ENCODE measurements at places on chromosomes 1 and 21.

DNA sequence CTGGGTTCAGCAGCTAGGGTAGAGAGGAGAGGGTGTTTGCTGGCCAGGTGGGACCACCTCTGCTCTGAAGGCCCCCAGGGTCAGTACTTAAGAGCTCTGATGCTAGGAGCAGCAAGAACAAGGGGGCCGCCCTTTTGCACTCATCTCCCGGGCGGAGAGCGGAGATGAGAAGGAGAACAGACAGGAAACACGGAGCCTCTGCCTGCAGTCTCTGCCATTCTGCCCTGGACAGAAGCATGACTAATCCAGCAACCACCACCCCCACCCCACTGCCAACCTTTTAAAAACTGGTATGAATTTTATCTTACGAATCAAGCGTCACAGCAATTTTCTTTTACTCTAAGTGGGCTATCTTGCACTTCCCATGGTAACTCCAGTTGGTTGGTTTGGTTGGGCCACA is 34.5 kb downstream of the PARP1 start:
- no peak for DNase-seq

DNA sequence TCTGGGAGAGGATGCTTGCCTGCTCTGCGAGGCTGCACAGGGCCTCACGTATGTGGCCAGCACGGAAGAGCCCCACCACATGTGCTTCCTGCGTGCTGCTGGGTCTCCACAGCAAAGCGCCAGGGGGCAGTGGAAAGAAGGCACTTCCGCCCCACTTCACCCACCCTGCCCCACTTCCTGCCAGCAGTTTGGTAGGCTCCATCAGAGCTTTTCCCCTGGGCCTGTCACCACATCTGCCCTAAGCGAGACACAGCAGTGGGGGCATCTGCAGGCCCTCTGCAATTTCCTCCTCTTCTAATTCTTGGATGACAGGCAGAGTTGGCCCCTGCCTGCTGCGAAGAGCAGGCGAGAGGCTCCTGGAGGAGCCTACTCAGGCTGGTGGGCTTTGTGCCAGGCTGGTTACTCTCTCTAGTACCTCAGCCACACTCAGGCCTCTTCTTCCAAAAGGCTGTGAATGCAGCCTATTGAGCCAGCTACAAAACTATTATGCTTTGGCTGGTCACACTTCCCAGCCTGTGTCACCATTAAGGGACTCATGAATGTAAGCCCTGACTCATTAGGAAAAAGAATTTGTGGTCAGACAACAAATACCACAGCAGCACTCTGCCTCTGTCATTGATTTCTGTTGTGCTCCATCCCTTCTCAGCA is 25.0 kb downstream of the CD244 start:
- DNase-seq: no peak

DNA sequence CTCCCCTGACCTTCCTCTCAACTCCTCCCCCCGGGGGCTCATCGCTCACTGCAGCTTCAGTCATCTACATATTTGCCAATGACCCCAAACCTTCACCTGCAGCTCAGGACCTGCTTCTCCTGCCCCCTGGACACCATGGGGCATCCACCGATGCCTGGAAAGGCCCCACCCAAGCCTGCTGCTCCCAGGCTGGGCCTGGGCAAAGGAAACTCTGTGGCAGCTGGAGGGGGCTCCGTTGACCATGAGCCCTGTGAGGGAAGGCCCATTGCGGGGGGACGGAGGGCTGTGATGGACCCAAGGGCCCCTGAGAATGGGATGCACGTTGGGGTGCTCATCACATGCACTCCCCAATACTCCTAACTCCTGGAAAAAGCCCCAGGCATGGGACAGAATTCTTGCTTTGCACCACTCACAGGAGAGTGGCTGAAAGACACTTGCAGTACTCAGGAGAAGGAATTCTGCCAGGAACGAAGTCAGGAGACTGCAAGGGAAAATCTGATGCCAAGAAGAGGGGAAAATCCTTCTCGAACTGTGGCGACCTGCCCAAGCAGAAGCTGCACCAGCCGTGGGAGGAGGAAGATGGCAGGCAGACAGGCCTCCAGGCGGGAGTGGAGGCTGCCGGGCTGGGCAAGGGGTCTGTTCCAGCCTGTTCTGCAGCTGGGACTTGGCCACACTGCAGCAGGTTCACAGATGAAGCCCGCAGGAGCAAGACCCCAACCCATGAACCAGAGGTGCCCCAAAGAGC is 18.4 kb downstream of the MATN1 start:
- no peak for DNase-seq

- DNase-seq: no peak
These were observed 53.3 kb upstream of the QSOX1 start for GRCh38 chr1:180101411-180101810.

GRCh38 chr1:239237912-239238311 is 148.5 kb upstream of the CHRM3 start:
- DNase-seq: no peak

GRCh38 chr1:92527670-92528069 is 40.9 kb upstream of the GFI1 start:
- no peak for DNase-seq

DNA sequence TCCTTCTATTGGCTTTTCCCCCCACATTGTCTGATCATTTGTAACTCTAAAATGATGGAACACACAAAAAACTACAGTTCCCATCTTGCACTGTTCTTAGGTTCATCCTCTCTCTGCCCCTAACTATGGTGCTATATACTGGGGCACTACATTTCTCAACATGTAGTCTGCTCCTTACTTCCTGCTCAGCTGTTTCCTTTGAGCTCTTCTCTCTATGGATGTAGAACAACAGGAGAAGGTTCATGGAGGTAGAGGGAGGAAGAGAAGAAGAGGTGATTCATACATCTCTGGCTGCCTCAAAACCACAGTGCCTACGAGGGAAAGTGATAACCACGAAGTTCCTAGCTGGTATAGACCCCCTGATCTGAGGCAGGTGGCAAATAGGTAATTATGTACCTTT is 7.0 kb upstream of the C1orf146 start:
- DNase-seq: no peak

DNA sequence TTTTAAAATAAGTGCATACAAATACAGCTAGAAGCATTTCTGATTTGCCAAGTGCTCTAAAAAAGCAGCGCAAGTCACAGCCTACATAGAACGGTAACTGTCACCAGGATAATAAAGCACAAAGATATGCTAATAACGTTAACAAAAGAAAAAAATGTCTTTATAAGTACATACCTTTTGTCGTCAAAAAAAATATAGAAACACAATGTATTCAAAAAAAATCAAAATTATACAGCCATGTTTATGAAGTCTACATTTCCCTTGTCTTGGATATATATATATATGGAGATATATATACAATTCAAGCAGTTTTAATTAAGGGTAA is 3.2 kb downstream of the IRF2BP2 start:
- DNase-seq: no peak

DNA sequence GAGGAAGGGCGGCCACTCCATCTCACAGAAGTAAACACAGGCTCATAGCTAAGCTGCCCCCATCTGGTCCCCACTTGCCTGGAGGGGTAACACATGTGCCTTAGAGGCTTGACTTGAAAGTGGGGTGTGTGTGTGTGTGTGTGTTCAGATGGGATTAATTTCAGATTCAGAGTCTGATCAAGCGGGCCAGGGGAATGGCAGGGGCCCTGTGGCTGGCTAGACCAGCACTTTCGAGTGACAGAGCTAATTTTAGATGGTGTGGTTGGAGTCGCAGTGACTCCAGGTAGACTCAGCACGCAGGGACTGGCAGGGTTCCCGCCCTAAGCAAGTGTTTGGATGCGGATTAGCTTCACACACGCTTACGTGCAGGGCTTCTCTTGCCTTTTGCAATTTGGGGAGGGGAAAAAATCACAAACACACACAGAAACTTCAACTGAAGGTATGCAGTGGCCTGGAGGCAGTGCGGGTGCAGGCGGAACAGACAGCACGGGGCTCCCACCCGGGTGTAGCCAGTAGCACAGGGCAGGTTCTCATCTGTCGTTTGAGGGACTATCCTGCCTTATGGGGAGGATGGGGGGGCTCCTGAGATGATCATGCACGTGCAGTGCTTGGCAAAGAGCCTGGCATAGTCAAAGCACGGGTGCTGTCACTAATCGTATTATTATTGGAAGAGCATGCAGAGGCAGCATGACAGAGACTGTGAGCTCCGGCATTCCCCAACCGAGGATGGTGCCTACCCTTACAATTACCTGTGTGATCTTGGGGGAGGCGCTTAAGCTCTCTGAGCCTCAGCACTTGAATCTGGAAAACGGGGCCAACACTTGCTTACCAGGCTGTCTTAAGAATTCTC is 1.3 kb downstream of the EDN2 start:
- DNase-seq: no peak

Measured in fibroblast of the conjunctiva (primary cell).